ENCODE measurements at places on chromosomes 1 and 21.

DNA sequence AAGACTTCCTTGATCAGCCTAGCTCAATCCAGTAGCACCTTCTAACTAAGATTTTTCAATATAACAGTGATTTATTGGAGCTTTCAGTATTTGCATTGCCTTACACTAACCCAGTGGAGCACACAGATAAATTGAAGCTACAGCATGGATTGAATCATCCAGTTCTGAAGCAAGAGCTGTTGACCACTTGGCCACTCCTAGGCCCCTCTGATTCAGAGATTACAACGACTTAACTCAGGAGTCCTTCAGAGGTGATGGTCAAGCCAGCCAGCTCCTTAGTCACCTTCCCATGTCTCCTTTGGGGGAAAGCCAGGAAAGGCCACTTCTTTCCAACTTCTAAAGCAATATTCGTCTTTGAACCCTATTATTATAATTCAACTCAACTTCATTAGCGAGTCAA lies 151.8 kb downstream of the TENT5C start:
- DNase-seq, result no peak

DNA sequence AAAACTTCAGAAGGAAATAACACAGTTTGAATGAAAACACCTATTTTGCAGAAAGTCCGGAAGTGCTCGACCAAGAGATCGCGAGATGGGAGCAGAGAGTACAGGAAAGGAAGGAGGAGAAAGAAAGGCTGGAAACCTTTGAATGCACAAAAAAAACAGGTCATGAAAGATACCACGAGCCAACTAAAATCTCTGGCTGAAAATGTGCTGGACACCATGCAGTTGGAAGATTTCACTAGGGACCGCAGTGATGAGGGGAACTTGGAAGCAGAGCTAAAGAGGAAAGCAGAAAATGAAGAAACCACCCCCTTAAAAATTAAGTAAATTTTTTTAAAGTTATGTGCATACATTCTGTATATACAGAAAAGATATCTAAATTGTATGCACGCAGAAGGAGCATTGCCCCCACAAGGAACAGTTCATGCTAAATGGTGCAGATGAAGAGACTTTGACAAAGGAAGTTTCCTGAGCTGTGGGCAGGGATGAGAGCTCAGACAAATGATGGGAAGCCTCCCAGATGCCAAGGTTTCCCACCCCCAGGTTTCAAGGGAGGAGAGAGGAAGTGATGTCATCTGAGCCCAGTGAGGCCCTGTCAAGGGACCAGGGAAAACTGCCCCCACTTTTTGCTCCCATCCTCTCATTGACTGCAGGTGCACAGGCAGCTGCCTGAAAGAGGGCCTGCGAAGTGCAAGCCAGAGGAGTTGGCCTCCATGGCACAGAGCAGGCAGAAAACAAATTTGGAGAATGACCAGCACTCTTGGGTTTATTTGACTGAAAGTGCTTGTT lies 52.5 kb downstream of the ETS2 start:
- no peak for DNase-seq

- no peak for DNase-seq
Measured at GRCh38 chr1:235953801-235954200, 87.1 kb upstream of the LYST start.

DNA sequence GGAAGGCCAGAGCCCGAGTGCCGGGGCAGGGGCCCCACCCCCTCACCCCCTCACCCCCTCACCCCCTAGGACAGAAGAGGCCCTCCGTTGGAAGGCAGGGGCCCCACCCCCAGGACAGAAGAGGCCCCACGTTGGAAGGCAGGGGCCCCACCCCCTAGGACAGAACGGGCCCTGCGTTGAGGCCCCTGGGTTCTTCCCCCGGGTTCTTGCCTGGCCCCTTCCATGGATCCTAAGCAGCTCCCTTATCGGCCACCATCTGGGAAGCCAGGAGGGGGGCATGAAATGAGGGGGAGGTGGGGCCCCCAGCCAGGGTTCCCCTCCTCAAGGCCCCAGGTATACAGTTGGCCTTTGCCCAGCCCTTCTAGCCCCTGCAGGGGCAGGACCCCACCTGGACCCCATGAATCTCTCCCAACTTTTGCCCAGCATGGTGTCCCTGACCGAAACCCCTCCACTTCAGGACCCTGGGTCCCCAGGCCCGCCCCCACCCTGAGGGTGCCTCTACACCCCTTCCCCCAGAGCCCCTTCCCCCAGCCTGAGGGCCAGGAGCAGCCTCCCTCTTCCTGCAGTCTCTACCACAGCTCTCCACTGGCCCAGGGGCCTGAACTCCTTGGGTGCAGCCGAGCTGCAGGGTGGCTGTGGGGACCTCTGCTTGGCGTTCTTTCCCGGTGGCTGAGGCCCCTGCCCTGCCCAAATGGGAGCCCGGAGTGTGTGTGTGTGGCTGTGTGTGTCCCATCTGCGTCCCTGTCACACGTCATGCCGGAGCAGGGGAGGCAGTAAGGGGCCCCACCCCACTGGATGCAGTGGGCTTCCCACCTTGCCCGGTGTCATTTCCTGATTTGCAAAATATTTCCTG lies 4.3 kb upstream of the VWA1 start:
- no peak for DNase-seq

DNA sequence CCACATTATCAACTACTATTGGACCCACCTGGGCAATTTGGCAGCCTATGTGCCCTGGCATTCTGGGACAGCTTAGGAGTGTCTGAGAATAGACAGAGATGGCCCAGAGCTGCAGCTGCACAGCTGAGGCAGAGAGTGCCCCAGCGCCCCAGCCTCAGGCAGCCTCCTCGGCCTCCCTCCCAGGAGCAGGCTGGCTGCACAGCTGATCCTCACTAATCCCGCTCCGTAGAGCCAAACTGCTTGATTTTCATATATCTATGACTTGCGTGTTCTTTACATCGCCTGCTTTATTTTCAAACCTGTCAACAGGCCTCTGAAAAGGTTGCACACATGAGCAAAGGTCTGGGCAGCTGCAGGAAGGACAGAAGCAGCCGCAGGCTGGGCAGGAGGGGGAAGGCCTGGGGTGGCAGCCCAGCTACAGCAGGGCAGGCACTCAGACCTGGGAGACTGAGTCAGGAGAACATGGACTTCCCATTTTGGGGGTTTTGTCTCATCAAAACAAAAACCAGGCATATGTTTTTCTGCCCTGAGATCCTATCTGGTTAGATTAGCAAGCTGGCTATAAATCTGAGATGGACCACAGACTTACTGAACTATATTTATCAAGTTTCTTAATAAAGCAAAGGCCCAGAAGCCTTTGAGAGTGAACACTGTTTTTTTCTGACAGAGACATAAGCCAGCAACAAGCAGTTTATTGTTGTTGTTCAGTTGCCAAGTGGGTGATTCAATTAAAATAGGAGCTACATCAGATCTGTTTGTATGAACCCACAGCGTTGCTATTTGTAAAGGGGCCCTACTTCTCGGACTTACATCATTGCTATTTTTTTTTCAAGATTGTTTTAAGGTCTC lies 301.8 kb upstream of the DUSP10 start:
- no peak for DNase-seq

DNA sequence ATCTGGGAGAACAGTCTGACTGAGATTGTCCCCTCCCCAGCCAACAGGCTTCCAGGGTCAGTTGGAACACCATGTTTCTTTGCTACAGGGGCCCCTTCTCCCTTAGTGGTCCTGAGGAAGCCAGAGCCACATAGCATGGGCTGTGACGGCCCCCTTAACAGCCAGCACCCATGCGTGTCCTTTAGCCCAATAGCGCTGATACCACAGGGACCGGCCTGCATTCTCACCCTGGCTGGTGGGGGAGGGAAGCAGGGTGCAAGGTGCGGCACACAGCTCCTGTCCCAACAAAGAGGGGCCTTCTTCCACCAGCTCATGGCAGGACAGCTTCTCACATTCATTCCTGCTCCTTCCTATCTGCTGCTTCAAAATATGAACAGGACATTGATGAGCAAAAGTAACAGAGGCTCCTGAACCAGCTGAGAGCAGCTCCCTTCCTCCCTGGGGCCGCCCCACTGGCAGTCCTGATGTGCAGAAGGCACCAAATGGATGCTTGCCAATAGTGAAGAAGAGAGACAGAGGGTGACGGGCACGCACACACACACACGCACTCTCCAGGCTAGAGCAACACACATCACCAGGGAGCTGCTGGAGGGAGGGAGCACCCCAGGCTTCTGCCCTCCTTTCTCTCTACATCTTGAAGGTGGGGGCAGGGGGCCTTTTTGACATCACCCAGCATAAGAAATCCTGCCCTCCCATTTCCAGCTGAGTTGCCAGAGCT lies 99.4 kb downstream of the CRYAA start:
- DNase-seq, result no peak

DNA sequence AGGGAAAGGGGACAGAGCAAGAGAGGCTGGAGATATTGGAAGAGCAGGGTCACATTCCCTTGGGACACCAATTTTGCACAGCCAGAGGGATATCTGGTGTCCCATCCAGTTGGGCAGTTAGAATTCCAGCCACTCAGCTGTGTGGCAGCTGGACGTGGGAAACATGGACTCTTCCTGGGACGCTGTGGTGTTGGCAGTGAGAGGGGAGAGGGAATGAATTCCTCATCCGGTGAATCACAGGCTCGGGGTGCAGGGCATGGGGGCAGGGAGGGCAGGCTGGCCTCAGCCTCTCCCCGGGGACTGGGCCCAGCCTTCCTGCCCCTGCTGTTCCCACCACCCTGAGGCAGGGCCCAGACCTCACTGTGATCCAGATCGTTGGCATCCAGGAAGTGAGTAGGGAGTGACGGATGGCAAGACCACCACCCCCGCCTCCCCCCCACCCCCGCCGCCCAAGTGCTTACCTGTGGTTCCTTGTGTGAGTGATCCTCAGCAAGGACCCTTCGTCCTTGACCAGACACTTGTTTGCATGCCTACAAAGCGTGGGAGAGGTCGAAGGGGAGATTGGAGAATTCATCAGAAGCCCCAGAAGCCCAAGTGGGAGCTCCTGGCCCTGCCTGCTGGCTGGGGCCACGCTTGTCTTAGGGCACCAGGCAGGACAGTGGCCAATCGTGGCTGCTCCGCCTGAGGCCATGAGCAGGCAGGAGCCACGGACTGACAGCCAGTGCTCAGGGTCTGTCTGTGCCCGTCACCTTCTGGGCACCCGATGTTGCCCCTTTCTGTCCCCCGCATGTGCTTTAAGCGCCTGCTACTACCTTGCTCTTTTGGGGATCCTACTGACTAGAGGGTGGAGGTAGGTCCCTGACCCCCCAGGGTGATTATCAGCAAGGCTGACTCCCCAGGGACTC lies 8.7 kb downstream of the WNT3A start:
- no peak for DNase-seq

GRCh38 chr1:24866211-24867083 lies 63.6 kb downstream of the RUNX3 start:
- no peak for DNase-seq

DNA sequence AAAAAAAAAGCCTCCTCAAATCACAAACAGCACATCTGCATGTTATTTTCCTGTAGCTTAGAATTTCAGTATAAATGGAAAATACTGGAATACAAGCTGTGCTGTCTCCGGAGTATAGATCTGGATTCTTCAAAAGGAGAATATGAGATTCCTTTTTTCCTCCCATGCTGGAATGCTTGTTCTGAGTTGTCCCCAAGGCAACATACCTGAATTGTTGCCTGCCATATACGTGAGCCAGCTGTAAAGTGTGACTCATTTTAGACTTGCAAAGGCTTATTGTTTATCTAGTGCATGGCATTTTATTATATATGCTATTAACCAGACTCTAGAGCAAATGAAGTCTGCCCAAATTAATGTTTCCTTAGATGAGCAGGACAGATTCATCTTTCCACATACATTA lies 95.0 kb upstream of the C1orf105 start:
- DNase-seq, result no peak

- DNase-seq, result no peak
Measured at GRCh38 chr21:31190516-31190915, 152.2 kb upstream of the KRTAP19-8 start.

DNA sequence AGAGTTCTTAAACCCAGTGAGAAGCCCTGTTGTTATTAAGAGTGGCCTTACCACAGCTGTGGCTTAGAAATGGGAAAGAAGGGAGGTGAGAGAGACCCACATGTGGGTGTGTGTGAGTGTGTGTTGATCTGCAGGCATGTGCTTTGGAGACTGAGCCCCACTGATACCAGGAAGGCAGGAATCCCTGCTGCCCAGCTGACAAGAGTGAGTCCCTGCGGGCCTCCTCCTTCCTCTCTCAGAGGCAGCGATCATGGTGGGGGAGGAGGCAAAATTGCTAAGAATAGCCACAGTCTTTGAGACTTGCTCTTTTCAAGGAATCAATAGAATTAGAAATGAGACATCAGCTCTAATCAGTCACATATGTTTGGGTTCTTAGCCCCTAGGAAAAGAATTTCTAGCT lies 87.0 kb upstream of the WARS2 start:
- no peak for DNase-seq

- DNase-seq, result no peak
Measured at GRCh38 chr1:109595531-109595930, 23.9 kb downstream of the GNAT2 start.

- no peak for DNase-seq
Measured at GRCh38 chr21:15992171-15992570, 262.4 kb downstream of the USP25 start.

DNA sequence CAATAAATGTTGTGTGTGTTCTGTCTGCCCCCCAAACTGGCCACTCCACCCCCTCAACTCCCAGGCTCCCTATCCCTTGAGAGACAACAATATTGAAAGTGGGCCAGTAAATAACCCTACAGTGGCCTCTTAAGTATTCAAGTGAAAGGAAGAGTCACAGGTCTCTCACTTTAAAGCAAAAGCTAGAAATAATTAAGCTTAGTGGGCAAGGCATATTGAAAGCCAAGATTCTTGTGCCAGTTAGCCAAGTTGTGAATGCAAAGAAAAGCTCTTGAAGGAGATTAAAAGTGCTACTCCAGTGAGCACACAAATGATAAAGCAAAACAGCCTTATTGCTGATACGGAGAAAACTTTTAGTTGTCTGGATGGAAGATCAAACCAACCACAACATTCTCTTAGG lies 158.4 kb downstream of the GABPA start:
- DNase-seq, result no peak

DNA sequence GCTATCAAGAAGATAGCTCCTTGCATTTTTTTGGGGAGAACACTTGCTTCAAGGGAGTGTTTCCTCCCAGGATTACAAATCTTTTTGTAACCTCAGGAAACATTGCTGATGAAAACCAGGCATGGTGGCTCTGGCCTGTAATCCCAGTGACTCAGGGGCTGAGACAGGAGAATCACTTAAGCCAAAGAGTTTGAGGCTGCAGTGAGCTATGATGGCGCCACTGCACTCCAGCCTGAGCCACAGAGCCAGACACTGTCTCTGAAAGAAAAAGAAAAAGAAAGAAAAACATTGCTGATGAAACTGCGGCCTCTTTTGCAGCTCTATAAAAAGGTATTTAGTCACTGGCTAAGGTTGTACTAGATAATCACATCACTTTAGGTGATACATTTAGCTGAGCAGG lies 7.3 kb downstream of the RNU1-2 start:
- no peak for DNase-seq

DNA sequence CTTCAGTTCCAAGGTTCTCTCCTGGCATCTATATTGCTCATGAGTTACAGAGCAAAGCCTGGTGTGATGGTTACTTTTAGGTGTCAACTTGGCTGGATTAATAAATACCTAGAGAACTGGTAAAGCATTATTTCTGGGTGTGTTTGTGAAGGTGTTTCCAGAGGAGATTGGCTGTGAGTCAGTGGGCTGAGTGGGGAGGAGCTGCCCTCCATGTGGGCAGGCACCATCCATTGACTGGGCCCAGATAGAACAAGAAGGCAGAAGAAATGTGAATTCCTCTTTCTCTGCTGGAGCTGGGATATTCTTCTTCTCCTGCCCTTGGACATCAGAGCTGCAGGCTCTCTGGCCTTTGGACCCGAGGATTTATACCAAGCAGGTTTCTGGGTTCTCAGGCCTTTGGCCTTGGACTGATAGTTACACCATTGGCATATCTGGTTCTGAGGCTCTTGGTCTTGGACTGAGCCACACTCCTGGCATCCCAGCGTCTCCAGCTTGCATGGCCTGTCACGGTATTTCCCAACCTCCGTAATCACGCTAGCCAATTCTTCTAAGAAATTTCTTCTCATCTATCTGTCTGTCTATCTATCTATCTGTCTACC lies 44.5 kb downstream of the B3GALT5 start:
- DNase-seq, result no peak

Measured in effector memory CD4-positive, alpha-beta T cell (primary cell).